Activated CD4-positive, alpha-beta T cell treated with anti-CD3 and anti-CD28 coated beads for 48 hours (primary cell): ENCODE measurements at places on chromosomes 7 and 10.

DNA sequence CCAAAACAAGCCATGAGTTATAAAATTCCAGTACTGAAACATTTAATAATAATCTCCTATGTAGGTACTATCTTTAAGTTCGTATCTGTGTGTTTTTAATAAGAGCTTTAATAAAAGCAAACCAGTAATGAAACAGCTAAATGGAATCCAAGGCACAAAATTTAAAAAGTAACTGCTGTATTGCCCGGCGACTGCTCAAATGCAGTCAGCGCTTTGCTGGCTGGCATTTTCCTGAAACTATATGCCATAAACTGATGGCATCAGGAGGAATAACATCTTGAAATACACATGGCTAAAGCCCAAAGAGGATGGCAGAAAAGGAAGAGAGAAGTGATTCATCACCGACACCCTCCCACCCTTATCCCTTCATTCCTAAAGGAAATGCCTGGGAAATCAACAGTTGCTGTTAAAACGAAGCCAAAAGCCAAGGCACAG lies 133.1 kb downstream of the CUBN start:
- DNase-seq = no peak

DNA sequence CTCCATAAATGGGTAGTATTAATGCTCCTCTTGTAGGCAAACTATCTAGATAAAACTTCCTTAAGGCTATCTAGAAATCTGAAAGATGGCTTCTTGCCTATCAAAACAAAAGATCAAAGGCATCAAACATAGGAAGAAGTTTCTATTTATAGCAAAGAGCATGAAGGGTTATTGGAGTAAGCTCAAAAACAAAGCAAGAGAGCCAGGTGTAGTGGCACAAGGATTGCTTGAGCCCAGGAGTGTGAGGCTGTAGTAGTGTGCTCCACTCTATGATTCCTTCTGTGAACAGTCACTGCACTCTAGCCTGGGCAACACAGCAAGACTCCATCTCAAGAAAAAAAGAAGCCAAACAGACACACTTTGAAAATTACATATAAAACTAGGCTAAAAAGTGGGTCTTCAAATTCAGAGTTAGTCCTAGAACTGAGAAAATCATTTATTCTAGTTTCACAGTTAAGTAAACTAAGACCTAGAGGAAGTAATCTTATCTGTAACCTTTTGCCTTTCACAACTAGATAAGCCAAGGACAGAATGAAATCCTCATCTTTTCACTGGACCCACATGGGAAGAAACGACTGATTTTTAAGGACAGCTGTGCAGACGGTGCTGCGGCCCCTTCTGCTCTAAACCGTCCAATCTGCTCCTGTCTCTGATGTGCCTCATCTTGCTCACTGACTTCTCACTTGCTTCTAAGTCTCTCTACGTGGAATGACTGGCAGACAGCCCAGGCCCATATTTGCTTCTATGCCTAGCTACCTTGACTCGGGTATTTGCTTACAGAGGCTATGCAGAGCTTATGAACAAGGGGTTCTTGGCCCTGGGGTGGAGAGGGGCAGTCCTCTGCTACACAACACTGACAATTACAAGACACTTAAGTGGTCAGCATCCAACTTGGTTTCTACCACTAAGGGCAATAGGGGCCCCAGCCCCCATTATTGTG lies 50.0 kb downstream of the ESYT2 start:
- no peak for DNase-seq

- peak; percentile 81 for DNase-seq
Observed at GRCh38 chr10:17023386-17024298, 106.0 kb downstream of the CUBN start.

DNA sequence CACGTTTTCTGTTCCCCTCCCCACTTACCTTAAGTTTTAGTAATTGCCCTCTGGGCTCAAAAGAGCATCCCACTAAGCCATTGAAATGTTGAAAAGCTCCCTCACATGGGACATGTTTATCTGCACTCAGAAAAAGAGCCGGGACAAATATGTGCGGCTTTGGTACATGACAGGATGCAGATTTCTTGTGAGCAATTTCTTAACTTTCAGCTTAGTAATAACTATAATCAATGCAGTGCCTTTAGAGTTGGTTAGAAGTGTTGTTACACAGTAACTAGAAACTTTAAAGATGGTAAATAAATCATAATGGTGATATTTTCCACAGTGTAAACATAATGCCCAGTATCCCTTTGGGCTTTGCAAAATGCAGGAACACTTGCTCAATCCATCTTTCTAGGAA lies 89.2 kb downstream of the ZNF365 start:
- no peak for DNase-seq

DNA sequence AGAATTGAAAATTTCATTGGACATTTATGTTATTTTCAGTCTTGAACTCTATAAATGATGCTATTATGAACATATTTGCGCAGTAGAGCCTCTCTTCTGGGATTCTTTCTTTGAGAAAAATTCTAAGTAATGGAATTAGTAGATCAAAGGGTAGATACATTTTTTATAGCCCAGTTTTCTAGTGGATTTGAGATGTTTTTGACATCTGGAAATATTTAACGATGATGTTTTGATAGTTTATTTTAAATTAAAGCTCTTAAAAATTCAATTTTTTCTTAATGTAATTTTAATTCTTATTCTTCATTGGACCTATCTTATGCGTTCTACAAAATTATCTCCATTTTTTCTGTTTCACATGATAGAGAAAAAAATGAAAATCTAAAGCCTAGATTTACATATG lies 103.0 kb downstream of the ADAM22 start:
- DNase-seq = no peak

DNA sequence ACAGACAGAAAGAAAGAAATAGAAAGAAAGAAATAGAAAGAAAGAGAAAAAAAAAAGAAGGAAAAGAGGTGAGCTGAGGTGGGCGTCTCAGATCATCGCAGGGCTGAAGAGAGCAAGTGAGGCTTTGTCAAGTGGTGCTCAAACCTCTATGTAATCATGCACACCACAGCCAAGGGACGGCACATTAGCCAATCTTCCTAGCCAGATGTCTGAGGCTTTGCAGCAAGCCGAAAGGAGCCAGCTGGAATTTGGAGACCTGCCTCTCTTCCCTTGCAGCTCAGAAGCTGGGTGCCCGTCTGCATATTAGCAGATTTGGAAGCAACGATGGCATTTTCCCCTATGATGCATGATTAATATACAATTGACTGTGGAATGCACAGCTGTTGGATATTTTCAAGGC lies 52.5 kb downstream of the ADRA2A start:
- DNase-seq = no peak

DNA sequence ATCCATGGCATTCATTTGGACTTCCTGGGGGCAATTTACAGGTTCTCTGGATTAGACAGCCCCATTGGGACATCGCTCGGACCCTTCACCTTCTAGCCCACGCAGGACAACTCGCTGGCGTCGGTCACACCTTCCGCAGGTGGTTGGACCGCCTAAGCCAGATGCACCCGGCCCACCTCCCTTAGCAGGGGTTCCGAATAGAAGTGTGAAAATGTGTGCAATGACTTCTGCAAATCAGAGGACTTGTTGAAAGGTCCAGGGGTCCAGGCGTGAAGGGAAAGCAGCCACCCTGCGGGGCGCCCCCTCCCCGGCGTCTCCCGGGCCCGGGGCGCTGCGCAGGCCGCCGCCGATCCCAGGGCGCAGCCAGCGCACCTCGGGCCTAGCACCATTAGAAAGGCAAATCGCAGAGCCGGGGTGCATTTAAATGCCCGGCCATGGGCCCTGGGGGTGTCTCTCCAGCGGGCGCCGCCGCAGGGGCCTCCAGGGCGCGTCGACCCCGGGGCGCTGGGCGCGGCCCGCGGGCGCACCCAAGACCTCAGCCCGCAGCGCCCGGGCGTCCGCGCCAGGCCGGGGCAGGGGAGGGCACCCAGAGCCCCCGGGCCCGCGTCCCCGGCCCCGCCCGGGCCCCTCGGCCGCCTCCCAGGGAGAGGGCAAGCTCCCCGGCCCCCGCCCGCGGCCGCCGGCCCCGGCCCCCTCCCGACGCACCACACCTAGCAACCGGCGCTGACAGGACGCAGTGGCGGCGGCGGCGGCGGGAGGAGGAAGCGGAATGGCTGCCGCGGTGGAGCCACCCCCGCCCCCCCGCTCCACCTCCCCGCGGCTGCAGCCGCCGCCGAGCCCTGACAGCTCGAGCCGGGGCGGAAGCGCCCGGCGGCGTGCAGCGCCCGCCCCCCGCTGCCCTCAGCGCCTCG lies 1.2 kb downstream of the JAZF1 start:
- DNase-seq = peak; percentile 70

DNA sequence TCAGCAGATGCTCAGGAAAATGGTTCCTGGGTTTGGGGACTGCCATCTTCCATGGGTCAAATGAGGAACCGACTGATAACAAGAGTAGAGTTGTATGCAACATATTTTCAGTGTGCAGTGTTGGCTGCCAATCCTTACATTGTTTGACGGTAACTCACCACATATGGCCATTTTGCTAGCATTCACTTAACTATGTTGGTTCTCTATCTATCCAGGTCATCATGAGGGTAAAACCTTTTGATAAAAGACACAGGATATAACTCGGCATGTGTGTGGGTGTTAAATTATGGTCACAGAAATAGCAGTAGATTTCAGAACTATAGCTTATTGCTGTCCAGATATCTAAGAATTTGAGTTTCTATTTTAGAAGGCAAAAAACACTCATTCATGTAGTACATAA lies 140.7 kb upstream of the AOAH start:
- DNase-seq = no peak

- DNase-seq = no peak
Observed at GRCh38 chr7:70700055-70700940, 431.6 kb upstream of the GALNT17 start.
